T-helper 17 cell (primary cell): ENCODE measurements at places on chromosomes 2 and 18. TPM values are rescaled to one million over a fixed set of nuclear protein-coding genes. Genes with fewer than 3 reads are reported as not detected.

Gene ESPNL
- 0.05 TPM for total RNA-seq

Gene CYTIP
- total RNA-seq: 286 TPM

GRCh38 chr2:171281110-171281509 lies 120.4 kb upstream of the TLK1 start:
- H3K36me3 ChIP-seq: peaks cover 3% of the 10 kb centered on the region
- no peak overlapping the region for H3K4me3 ChIP-seq
- H3K4me1 ChIP-seq: no peaks in the 10 kb centered on the region
- DNase-seq: no peak
- H3K27ac ChIP-seq: no peak overlapping the region
- H3K27me3 ChIP-seq: no peaks in the 10 kb centered on the region

DNA sequence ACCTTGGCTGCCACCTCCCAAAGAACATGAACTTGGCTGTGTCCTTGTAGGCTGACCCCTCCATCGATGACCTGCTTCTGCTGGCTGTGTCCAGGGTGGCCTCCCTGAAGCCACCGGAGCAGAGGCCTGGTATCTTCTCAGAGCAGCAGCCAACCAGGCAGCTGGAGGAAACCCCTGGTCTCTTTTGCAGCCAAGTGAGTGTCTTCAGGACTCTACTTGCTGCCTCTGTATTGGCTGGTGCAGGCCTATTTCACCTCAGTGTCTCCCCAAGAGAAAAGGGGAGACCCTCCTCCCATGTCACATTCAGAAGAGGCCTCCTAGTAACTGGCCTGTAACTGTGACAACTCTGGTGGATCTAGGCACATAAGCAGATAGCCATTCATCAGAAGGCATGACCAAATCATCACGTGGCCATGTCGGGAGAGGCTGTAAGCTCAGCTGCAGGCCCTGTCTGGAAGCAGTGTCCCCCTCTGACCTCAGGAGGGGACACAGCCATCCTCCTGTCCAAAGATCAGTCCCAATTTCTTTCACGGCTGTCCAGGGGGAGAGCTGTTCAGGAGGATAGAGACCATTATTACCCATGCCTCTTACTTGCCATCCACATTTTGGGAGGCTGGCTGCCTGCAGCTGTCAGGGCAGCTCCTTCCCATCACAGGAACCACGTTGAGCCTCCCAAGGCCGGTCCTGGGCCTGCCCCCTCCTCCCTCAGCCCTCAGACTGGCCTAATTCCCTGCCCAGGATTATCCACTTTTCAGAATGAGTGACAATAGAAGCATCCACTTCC lies 20.9 kb upstream of the ROCK2 start:
- H3K36me3 ChIP-seq: peaks cover 2% of the 10 kb centered on the region
- peaks cover 4% of the 10 kb centered on the region for H3K4me1 ChIP-seq
- H3K27ac ChIP-seq: no peak overlapping the region
- DNase-seq: no peak
- peaks cover 26% of the 10 kb centered on the region for H3K27me3 ChIP-seq
- no peak overlapping the region for H3K4me3 ChIP-seq
